Epithelial cell of proximal tubule (primary cell): ENCODE measurements at places on chromosomes 2 and 18. TPM values are rescaled to one million over a fixed set of nuclear protein-coding genes. Genes with fewer than 3 reads are reported as not detected.

- no peak for DNase-seq
Measured at GRCh38 chr2:237530472-237531433, 35.6 kb upstream of the PRLH start.

The ATP6V1B1 gene
- 0.81 TPM in 1 of 2 replicates, not detected in the other for total RNA-seq

DNA sequence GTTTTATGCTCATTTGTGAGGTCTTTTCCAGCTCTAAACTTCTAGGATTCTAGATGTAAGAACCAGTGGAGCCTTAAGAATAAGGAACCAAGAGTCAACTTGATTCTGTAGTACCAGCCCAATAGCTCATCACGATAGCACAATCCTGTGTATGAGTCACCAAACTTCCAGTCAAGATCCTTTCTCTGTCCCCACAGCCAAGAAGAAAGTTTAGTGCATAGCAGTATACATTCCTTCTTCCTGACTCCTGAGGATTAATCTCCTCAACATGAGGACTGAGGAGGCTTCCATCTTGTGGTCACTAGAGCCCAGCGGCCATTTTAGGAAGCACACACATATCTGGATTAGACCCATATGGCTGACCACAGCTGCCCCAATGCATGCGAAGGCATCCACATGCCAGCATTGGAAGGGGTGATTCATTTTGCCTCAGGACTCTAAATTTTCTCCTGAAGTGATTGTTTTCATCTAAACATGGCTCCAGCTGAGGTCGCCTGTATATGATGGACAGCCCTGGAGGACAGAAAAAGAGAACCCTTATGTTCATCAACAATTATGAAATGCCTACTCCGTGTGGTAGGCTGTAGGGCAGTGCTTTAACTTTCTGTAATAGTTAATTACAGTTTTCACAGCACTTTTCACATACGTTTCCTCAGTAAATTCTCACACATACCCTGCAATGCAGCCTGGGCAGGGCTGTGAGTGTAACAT, 53.5 kb downstream of the RASGRP3 start:
- peak; percentile 9 for DNase-seq

DNA sequence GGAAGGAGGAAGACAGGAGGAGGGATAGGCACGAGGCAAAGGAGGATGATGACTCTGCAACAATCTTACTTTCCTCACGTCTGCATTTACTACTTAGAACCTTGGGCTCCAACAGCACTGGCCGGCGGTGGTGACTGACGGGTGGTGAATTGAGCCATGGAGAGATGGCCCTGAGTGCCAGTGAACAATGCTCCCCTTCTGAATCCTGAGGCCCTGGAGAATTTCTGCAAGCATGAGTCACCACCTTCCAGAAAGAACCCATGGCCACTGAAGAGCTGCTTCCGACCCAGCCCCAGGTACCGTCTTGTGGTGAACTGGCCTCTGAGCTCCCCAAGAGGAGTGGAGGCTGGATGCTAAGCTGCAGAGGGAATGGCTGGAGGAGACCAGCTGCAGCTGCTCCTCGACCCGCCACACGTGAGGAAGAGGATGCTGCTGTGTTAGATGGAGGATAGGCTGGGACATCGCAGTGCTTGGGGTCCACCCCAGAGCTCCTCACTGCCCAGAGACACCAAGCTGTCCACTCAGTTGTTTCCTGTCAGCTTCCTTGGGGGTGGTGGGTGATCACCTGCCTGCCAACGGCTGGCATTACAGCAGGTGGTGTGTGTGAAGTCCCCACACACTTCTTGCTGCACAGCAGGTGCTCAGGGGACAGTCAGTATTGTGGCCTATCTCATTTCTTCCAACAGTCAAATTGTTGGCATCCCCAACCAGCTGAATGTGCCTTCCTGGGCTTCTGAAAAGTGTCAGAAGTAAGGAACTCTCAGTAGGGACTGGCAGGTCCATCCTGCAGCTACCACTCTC, 186.5 kb upstream of the ID2 start:
- no peak for DNase-seq

DNA sequence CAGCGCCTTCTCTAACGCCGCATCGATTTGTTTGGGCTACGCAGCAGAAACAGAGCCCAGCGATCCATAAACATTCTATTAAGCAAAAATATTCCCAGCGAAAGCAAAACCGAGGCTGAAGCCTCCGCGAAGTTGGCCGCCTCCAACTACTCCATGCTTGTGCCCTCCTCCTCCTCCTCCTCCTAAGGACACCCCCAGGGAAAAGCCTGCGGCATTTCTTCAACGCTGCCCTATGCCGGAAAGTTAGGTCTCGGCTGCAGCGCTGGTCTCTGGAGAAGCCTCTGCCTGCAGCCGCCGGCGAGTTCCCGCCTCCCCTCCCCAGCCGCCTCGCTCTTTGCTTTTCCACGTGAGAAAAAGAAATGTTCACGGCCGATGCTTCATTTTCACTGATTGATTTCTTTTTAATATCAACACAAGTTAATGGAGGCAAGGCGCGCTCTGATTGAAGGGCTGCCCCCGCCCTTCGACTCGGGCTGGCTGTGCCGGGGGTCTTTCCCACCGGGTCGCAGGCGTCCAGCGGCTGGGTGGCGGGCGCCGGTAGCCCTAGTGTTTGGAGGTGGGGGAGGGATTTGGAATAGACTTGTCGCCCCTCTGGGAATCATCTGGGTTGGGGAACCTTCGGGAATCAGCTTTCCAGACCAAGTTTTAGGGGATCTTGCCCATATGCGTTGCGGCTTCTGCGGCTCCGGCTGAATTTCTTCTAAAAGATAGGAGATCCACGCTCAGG, 3.9 kb downstream of the NRP2 start:
- DNase-seq, result no peak

The CPSF3 gene
- total RNA-seq, result 66.3 and 91.2 TPM in 2 replicates

GRCh38 chr2:1829796-1830195, 85.5 kb upstream of the PXDN start:
- DNase-seq, result no peak

The CCDC85A gene
- 0.07 and 0.17 TPM in 2 replicates for total RNA-seq

The HOXD10 gene
- 14.3 and 18.8 TPM in 2 replicates for total RNA-seq

The NCOA1 gene
- 3.5 and 11.0 TPM in 2 replicates for total RNA-seq

The ANKRD29 gene
- 1.2 and 2.7 TPM in 2 replicates for total RNA-seq

The CCDC148 gene
- 0.86 and 1.2 TPM in 2 replicates for total RNA-seq

GRCh38 chr18:76952747-76953146, 130.4 kb downstream of the ZNF236 start:
- DNase-seq, result no peak

GRCh38 chr2:6952101-6952500, 34.9 kb downstream of the RNF144A start:
- DNase-seq, result no peak

DNA sequence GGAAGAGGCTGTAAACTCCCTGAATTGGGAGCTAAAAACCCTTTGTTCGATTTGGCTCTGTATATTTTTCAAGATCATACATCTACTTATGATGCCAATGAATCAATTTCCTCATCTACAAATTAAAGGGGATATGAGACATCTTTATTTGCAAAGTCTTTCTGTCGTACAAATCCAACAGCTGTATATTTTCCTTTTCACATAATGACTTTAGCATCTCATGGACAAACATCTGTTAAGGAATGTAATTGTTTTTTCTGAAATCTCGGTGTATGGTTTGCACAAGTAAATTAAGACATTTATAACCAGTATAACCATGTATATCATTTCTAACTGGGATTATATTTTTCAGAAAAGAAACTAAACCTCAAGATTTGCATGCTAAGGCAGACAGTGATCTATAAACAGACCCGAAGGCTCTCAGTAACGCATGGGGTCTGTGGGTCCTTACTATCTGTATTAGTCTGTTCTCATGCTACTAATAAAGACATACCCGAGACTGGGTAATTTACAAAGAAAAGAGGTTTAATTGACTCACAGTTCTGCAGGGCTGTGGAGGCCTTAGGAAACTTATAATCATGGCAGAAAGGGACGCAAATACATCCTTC, 130.8 kb downstream of the SLC8A1 start:
- DNase-seq, result no peak

GRCh38 chr2:216696751-216697560, 1.6 kb upstream of the IGFBP5 start:
- DNase-seq, result no peak

DNA sequence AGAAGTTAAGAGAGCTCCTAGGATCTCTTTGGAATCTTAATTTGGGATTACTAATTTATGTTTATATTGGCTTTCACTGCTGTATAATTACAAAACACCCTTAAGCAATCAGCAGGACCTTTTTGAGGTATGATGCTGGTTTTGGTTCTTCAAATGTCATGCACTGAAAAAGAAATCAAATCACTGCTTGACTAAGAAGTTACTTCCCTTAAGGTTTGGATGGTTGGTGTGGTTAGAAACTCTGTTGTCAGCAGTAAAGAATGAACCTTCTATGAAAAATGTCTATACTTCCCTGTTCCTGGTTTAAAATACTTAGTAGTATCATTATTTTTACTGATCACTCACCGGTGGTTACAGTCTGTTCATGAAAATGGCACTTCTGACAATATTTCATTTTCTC, 5.5 kb downstream of the COLEC12 start:
- DNase-seq, result no peak

The MYO3B gene
- total RNA-seq, result 0.35 and 1.4 TPM in 2 replicates

GRCh38 chr18:12990123-12990475, 1.1 kb upstream of the CEP192 start:
- no peak for DNase-seq

The YPEL5 gene
- total RNA-seq, result 32.5 and 63.1 TPM in 2 replicates

DNA sequence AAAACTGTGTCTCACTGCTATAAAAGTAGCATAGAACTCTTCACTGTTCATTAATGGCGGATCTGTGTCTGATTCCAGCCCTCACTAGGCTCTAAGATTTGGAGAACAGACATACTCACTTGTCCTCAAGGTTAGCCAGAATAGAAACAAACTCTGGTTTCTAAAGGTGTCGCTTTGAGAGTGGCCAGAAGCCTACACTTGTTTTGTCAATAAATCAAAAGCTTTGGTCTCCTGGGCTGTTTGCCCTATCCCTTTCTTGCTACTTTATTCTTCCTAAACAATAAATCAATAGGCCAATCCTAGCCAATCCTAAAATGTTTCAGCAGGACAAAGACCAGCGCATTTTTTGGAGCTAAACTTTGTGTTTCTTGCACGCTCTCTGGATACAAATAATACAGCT, 1064.6 kb upstream of the CHAC2 start:
- no peak for DNase-seq

The B3GNT7 gene
- total RNA-seq, result 10.7 and 13.7 TPM in 2 replicates

The ASXL3 gene
- under 0.01 and 0.23 TPM in 2 replicates for total RNA-seq

The ZNF892 gene
- 3.4 and 7.1 TPM in 2 replicates for total RNA-seq

DNA sequence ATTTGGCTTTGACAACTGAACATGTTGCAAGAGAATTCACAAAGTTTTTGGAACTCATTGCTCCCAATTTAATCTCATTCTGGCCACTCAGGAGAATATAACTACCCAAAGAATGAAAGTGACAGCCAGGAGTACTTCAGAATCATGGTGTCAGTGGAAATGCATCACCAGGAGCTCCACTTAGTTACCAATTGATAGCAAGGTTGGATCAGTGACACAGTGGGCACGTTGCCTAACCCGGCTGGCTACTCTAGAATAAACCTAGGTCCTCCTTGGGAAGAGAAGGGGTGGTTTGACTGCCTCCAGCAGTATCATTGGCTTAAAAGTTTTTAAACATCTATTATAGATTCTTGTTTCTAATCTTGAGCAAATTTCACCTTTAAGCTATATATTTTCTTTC, 40.0 kb upstream of the LRP1B start:
- no peak for DNase-seq

GRCh38 chr2:109510136-109511028, 103.4 kb downstream of the SEPTIN10 start:
- DNase-seq, result no peak

- no peak for DNase-seq
Measured at GRCh38 chr2:97691166-97691565, 21.7 kb downstream of the C2orf92 start.

The FAM228A gene
- 0.43 TPM in 1 of 2 replicates, not detected in the other for total RNA-seq

The SP5 gene
- total RNA-seq, result 0.14 TPM in 1 of 2 replicates, not detected in the other

- DNase-seq, result no peak
Measured at GRCh38 chr2:97907369-97908100, 88.2 kb downstream of the TMEM131 start.

The ARHGEF4 gene
- total RNA-seq, result 2.1 and 3.2 TPM in 2 replicates

GRCh38 chr18:35610089-35610488, 28.5 kb downstream of the GALNT1 start:
- DNase-seq, result no peak

The IL1R2 gene
- total RNA-seq, result 5.4 and 12.6 TPM in 2 replicates

GRCh38 chr18:48531082-48531403, 7.8 kb upstream of the CTIF start:
- DNase-seq, result no peak

- no peak for DNase-seq
Measured at GRCh38 chr2:154537024-154537423, 161.5 kb upstream of the KCNJ3 start.

The POMC gene
- 0.75 and 4.5 TPM in 2 replicates for total RNA-seq

DNA sequence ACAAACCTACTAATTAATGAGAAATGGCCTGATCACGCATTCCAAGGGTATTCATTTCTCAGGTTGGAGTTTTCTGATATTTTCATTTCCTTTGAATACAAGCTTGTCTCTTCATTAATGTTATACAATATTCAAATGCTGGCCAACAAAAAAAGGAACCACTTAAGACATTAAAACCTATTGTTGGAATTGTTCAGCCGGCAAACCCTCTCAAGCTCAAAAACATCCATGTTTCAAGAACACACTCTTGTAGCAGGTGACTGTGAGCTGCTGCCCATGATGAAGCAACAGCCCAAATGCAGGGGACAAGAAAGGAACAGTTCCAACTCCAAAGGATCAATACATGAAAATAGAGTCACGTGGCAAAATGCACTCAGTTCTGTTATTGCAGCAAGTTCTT, 454.5 kb downstream of the BCL11A start:
- DNase-seq, result no peak

The ADAM17 gene
- total RNA-seq, result 24.3 and 28.1 TPM in 2 replicates

DNA sequence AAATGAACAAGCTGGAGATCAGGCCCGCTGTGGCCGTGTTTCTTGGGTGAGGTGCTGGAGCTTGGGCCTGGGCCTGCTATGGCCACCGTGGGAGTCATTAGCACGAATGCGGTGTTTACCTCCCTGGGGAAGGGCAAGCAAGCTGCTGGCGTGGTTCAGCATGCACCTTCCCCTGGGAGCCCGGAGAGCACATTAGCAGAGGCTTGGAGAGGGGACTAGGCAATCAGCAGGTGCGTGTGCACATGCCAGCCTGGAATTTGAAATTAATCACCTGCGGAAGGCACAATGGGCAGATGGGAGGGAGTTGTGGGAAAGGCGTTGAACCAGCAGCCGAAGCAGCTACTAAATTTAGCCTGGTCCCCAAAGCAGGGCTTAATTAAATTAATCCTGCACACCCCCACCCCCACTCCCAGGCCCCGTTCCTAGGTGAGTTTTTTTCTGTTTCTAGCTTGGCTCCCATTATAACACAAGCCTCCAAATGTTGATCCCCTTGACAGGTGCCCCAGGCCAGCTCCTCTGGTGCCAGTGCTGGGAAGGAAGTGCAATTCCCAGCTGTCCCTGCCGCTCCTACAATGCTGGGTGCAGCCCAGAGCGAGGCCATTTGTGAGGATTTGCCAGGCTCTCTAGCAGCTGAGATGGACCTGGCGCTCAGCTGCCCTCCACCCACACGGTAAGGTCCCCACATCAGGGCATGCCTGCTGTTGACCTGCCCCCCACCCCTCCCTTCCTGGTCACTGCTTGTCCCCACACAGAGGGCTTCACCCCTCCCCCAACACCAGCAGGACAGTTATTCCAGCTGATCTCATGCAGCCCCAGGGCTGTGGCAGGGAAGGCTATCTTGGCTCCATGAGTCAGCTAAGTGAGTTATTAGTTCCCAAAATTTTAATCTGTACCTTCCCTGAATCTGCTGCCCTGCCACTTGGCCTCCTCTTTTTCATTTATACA, 115.0 kb downstream of the ZBTB7C start:
- no peak for DNase-seq
